ENCODE measurements at places on chromosomes 7 and 10.

DNA sequence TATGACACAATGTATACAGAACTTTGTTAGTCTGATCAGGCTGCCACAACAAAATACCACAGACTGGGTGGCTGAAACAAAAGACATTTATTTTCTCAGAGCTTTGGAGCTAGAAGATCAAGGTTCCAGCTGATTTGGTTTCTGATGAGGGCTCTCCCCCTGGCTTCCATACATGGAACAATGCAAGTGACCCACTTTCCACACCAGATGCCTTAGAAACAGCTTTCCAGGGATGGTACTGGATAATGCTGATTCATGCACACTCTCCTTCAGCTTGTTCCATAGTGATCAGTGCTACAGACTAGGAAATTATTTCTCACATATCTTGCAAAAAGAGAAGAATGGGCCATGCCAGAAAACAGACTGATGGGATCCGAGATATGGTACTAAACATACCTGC is 1274.9 kb upstream of the SORCS1 start:
- DNase-seq: no peak

GRCh38 chr10:77029777-77030717 is 607.6 kb downstream of the KCNMA1 start:
- DNase-seq: no peak

- no peak for DNase-seq
Measured at GRCh38 chr7:14023838-14024237, 34.4 kb upstream of the ETV1 start.

DNA sequence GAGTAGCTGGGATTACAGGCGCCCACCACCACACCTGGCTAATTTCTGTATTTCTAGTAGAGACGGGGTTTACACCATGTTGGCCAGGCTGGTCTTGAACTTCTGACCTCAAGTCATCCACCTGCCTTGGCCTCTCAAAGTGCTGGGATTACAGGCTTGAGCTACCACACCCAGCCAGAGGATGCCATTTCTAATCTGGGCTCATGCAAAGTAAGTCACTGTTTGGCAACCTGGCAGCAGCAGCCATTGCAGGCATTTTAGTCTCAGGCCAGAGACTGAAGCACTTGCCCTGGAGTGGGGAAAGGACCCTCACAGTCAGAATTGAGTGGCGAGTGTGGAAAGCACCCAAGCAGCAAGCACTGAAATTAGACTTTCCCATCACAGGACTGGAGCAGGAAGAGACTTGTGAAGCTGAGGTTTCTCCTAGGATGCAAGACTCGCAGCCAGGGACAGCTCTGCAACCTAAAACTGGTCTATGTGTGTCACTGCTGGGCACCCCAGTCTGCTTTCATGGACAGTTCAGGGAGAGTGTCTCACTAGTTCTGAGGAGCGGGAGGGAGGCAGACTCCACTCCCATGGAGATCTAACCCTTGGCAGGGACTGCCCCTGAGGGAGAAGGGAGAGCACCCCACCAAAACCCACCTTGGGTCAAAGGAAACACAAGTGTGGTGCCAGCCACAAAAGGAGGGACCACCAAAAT is 27.6 kb downstream of the SNX13 start:
- DNase-seq: no peak

DNA sequence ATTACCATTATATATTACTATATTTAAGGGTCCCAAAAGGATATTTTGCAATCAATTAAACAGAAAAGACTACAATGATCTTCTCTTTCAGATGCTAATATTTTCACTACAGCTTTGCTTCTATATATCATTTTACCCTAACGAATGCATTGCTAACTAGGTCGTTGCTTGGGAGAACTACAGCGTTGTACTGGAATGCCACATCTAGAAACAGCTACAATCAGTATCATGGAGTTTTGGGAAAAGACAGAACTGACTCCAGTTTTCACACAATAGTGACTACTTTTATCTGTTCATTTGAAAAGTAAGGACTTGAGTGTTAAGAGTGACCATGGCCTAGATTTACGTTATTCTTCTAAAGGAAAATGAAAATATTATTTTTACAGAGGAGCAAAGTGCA is 38.5 kb downstream of the LRRN3 start:
- no peak for DNase-seq

- DNase-seq: no peak
Measured at GRCh38 chr10:83302623-83303022, 836.7 kb upstream of the GHITM start.

- DNase-seq: no peak
Measured at GRCh38 chr7:77930496-77930895, 131.9 kb downstream of the PHTF2 start.

- DNase-seq: peak; percentile 82
Measured at GRCh38 chr7:48089046-48090003, at the start of gene UPP1. Gene UPP1, plus strand, starts transcription at chr7:48089265. Its CDS starts 5,519 bp downstream, at chr7:48094784.

DNA sequence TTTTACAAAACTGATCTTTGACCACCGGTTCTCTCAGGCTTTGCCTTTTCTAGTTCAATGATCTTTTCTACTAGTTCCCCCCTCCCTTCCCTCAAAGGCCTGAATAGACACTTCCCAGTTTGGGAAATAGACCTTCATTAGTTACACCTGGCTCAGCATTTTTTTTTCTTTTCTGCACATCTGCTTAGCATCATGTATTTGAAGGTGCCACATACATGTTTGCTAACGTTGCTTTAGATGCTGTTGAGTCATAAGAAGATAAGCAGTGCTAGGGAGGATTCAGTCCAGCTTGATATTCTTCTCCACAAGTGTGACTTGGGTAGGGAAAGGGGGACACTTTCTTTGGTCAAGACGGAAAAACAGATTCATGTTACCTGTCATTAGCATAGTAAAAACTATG is 78.3 kb downstream of the BICC1 start:
- no peak for DNase-seq

All from stimulated activated CD4-positive, alpha-beta T cell treated with anti-CD3 and anti-CD28 coated beads, Interleukin-4, amount 100 ng/mL, for 1 hour (primary cell).